ENCODE measurements at places on chromosomes 7 and 10.

GRCh38 chr10:3749011-3749410, 36.0 kb downstream of the KLF6 start:
- DNase-seq = no peak

DNA sequence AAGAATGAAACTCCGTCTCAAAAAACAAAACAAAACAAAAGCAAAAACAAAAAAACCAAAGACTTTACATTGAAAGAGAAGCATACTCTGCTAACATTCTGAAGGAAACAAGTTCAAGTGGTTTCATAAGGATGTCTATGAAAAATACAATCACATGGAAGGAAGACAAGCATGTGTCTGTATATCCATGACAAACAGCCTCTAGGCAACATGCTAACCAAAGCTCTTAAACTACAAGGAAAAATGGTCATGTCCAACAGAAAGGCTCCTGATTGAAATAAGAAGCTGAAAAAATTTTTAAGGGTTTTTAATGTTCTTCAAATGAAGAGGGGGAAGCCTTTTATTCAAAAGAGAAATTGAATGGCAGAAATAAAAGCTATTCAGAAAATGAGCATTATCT, 64.9 kb downstream of the UBE2H start:
- no peak for DNase-seq

DNA sequence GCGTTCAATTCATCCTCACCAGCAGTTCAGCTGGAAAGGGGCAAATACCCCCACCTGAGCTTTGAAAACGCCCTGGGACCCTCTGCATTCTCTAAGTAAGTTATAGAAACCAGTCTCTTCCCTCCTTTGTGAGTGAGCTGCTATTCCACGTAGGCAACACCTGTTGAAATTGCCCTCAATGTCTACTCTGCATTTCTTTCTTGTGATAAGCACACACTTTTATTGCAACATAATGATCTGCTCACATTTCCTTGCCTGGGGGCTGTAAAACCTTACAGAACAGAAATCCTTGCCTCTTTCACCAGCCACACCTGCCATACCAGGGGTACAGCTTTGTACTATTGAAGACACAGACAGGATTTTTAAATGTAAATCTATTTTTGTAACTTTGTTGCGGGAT, 155.8 kb upstream of the LANCL2 start:
- no peak for DNase-seq

DNA sequence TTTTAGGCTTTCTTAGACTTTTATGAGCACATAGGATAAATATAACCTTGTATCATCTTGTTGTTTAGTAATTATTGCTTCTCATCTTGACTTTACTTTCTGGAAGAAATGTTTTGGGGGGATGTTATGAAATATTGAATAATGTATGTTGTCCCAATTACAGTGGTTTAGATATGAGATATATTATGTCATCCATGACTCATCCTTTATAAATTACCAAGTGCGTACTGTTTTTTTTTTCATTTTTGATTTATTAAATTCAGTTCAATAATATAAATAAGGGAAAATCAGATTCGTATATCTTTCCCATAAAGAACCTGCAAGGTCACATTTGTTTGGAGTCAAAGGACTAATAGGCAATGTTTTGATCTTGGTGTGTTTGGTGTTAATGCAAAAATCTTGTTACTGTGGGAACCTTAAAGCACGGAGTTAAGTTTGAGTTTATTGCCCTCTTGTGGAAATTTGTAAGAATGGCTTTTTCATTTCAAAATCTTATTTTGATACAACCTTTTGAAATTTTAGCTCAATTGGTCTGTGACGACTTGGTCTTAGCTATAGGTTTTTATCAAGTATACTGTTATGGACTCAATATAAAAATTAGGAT, 108.6 kb downstream of the SRI start:
- DNase-seq = peak; percentile 60

GRCh38 chr10:60042914-60043313, 136.6 kb upstream of the CCDC6 start:
- no peak for DNase-seq

DNA sequence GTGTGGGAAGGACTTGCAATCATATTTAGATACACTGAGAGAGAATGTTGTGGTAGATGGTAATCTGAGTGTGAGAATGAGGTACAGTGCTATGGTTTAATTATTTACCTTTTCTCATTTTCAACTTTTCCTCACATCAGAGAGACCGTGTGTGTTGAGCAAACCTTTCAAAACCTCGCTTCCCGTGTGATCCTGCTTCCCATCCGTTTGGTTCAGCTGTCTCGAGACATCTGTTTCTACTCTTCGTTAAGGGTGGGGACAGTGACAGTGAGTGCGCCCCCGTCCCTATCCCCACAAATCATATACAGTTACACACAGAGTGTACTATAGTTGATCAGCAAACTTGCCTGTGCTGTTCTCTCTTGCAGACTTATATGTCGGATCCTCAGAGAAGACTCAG, 33.0 kb upstream of the NOBOX start:
- DNase-seq = no peak

- DNase-seq = no peak
These were observed 45.2 kb downstream of the MICALL2 start for GRCh38 chr7:1413936-1414639.

DNA sequence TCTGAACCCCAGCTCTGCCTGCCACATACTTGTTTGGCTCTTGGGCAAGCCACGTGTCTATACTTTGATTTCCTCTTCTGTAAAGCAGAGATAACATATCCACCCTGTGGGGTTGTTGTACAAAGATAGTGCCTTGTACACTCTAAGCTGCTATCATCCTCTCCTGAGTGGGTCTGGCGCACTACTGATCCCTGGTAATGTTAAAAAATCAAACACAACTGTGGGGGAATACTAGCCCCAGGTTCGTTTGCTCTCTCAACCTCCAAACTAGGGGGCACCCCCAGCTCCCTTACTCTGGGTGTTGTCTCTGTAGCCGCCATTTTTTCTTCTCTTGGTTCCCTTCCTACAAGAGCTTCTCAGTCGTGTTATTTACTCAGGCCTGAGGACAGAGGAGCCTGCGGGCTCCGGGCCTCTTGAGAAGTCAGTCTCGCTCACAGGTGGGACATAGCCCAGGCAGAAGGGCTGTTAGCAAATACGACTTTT, 1.0 kb downstream of the POLM start:
- DNase-seq = no peak

DNA sequence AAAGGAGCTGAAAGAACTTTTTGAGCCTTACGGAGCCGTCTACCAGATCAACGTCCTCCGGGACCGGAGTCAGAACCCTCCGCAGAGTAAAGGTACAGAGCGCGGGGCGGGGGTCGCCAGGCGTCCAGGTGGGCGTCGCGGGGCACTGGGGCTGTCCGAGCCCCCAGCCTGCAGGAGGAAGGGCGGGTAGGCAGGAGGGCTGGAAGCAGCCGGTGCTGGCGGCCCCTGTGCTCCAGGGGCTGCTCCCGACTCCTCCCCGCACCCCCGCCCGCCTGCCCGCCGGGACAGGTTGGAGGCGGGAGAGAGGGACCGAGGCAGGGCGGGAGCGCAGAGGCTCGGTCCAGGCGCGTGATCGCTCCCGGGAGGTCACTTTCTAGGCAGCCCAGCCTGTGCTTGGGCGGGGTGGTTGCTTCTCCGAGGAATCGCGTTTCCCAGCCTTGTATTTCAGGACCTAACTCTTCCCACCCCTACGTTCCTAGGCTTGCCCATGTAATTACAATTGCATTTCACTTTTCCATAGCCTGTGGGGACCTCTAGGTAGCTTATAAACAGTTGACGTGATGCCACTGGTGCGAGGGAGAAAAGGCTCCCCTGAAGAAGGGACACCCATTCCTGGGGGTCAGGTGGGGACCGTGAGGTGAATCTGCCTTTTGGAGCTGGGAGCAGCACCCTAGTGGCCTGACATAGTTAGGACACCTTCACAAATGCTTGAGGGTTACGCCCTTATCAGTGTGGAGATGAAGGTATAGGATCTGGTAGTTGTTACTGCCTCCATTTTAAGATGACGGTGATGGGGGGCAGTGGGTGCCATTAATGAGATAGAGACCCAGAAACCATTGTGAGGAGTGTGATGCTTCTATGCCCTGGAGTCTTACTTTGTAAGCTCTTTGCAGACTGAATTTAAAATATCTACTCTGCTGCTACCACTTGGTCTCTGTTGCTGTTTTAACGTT, 148.2 kb downstream of the CELF2 start:
- DNase-seq = no peak

DNA sequence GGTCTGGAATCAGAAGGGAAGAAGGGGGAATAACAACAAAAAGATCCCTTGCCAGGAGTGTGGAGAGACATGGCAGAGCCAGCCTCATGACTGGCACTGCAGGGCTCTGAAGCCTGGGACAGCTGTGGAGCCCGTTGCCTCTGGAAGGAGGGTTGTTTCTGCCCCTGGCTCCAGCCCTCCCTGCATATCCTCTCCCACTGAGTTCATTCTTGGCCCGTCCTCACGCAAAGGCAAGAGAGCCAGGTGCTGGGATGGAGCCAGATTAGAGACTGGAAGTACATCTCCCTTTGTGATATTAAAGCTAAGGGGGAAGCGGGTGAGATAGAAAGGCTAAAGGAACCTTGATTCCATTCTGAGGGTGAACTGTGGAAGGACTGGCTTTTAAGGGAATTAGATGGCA, 141.5 kb upstream of the NPVF start:
- DNase-seq = no peak

DNA sequence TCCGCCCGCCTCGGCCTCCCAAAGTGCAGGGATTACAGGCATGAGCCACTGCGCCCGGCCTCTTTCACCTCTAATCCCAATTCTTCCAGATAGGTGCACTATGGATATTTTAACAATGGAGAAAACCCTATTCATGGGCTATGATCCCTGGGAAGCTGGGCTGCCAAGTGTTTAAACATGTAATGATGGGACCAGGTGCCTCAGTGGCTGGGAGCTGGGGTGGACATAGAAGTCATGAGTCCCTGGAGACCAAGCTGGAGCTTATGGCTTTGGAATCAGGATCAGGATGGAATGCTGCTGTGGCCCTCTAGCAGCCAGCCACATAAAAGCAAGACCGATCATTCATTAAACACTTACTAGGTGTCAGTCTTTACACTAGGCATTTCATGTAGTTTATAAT, 41.8 kb upstream of the IGFBP3 start:
- DNase-seq = no peak

- DNase-seq = peak; percentile 22
These were observed 3.5 kb downstream of the SHH start for GRCh38 chr7:155808549-155809331.

- no peak for DNase-seq
These were observed 19.0 kb downstream of the POLR3A start for GRCh38 chr10:78010278-78010677.

DNA sequence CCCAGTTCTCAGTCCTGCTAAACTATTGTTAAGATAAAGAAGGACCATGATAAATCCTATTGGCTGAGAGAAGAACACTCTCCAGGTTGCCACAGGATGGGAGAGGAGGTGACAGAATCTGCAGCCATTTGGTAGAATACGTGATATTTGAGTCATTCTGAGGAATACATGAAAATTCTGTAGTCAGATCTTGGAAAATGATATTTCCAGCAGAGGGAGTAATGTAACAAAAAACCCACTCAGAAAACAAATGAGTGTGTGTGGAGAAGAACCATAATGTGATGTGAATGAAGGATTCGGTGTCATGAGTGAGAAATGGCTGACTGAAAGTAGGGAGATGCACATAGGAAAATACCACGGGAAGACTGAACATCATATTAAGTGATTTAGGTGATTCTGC, 128.5 kb upstream of the PFKP start:
- DNase-seq = no peak

Measured in NCI-H1105 treated with DMSO at 0.1 percent for 48 hours (cell line).